Effector CD8-positive, alpha-beta T cell (primary cell): ENCODE measurements at places on chromosomes 11 and 22.

DNA sequence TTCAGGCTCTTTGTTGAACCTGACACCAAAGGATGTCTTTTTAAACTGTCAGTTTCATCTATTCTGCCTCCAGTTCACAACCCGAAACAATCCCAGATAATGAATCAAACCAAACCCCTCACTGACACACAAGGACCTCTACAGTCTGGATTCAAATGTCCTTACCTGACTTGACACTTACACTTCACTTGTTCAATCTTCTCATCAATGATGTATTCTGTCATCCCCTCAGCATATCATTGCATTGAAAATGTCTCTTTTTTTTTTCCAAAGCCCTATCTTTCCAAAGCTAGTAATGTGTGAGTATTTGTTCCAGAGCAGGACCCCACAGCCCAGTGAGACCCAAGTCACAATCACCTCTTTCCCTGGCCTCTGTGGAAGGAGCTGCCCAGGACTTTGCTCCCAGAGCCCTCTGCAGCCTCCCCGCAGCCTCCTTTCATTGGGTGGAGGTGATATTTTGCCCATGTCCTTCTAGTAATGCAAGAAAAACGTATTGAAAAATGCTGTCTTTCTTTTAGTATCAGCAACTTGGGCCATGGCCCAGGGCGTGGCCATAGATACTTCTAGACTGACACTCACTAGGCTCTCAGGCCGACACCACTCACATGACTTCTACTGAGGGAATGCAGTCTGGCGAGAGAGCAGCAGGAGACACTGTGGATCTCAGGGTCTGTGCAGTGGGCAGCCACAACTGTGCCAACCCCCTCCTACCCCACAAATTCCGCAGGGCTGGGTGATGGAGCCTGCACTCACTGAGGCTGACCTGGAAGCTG lies 18.2 kb downstream of the RFPL3 start:
- DNase-seq = no peak

DNA sequence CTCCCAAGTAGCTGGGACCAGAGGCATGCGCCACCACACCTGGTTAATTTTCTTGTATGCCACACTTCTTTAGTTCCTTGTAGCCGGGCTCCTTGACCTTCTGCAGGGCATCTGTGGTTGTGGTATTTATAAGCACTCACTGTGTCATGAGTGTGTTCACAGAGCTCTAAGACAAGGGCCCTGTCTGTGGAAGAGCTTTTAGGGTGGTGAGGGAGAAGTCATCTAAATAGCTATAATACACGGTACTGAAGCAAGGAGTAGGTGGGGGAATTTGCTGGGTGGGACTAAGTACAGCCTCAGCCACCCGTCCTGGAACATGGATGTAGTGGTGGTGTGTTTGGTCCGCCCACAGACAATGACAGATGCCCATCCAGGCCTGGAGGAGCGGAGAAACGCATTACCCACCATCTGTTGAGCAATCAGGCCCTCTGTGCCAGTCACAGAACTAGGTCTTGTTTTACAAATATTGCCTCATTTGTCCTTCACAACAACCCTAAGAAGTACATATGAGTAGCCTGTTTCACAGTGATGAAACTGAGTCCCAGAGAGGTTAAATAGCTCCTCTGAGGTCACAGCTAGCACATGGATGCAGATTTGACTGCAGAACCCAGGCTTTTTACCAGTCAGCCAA lies 10.1 kb downstream of the ACO2 start:
- no peak for DNase-seq

DNA sequence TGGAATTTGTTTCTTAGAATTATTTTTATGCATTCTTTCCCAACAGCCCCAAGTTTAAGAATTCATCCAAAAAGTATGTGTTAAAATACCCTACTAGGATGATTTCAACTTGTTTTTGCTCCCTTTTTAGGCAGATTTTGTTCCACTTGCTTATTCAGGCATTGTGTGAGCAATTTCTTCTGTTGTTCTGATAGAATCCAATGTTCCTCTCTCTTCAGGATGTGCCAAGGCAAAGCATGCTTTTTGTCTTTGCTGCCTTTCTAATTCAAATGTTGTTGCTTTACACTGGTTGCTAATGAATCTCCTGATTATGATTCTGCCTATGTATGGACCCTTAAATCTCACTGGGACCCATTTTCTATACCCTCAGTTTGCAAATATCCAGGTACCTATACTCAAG lies 131.2 kb upstream of the ARHGAP42 start:
- DNase-seq = no peak

GRCh38 chr11:59261150-59261549 lies 48.4 kb upstream of the MPEG1 start:
- DNase-seq = no peak

DNA sequence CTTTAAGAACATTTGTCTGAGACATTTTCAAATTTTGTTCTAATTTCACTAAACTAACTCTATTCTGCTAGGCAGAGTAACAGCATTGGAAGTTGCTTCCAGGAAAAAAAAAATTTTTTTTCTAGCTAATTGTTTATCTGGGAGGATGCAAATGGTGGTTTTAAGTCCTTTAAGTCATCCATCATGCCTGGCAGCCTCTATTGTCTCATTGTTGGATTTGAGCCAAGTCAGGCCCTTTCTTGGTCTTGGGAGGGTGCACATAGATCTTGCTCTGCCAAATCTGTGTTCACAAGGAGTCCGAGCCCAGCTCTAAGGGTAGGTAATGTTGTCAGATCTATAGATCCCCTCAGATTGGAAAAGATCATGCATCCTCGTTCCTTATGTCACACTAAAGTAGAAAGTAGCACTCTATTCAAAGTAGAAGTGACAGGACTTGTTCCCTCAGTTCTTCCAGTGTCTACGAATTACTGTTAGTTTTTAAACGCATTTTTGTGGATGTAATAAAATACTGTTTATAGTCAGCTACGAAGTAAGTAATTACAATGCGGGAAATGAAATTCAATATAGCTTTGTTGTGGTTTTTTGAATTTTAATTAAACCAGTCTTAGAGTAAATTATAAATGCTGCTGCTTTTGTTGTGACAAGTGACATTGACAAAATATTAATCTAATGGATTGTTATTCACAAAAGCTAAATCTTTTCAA lies 166.0 kb upstream of the RASSF10 start:
- no peak for DNase-seq

- DNase-seq = no peak
These were observed 42.3 kb downstream of the C11orf91 start for GRCh38 chr11:33658195-33658900.

GRCh38 chr11:76276781-76277155 lies 70.5 kb upstream of the WNT11 start:
- DNase-seq = no peak

GRCh38 chr22:40504285-40505249 lies 132.0 kb downstream of the MRTFA start:
- DNase-seq = no peak

DNA sequence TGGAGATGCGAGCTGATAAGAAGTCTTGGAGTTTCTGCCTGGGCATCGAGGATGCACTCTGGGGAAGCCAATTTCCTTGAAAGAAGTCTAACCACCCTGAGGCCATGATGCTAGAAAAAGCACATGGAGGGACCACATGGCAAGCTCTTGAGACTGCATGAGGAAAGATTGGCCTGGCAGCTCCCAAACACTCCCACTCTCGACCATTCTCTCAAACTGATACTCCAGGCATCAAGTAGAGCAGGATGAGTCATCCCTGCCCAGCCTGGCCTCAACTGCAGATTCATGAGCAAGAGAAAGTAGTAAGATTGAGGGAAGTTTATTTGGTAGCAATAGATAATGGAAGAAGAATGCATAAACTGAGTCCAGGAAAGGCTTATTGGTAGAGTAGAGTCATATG lies 194.3 kb downstream of the KIF18A start:
- no peak for DNase-seq

DNA sequence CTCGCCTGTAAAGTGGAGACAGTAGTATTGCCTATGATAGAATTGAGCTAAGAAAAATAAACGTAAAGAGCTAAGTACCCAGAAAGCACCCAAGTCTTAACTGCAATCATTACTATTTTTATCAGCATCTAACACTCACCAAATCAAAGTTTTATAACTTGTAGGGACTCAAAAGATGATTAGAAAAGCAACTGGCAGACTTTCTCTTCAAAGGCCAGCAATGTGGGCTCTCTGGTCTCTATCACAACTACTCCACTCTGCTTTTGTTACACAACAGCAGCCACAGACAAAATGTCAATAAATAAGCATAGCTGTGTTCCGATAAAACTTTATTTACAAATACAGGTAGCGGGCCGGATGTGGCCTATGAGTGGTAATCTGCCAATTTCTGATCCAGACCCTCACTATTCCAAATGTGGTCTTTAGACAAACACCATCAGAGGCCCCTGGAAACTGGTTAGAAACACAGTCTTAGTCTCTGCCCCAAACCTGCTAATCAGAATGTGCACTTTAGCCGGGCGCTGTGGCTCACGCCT lies 8.2 kb downstream of the TPST2 start:
- DNase-seq = no peak

- DNase-seq = peak; percentile 73
These were observed 2.0 kb downstream of the HEPN1 start for GRCh38 chr11:124920870-124921609.

- DNase-seq = no peak
These were observed 137.5 kb upstream of the HSD17B12 start for GRCh38 chr11:43542750-43543712.

- DNase-seq = peak; percentile 64
These were observed 3.9 kb downstream of the UCP3 start for GRCh38 chr11:74004759-74005615.

- no peak for DNase-seq
These were observed 1.5 kb downstream of the CLCF1 start for GRCh38 chr11:67371911-67372320.

GRCh38 chr22:37202001-37202555 lies 10.2 kb downstream of the SSTR3 start:
- DNase-seq = no peak

DNA sequence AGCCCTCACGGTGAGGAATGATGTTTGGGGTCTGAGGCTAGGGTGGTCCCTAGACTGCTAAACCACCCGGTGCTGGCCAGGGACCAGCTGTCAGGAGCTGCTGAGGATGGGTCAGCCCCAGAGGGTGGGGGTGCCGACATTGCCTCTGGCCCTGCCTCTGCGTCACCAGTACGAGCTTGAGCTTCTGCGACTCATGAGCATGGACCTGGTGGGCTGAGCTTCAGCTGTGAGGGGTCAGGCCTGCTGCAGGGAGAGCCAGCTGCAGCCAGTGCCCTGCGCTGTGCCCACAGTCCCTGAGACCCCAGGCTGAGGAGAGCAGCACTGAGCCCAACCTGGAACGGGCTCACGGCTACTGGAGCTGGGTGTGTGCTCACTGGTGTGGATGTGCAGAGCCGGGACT lies 7.0 kb downstream of the DERL3 start:
- DNase-seq = no peak

DNA sequence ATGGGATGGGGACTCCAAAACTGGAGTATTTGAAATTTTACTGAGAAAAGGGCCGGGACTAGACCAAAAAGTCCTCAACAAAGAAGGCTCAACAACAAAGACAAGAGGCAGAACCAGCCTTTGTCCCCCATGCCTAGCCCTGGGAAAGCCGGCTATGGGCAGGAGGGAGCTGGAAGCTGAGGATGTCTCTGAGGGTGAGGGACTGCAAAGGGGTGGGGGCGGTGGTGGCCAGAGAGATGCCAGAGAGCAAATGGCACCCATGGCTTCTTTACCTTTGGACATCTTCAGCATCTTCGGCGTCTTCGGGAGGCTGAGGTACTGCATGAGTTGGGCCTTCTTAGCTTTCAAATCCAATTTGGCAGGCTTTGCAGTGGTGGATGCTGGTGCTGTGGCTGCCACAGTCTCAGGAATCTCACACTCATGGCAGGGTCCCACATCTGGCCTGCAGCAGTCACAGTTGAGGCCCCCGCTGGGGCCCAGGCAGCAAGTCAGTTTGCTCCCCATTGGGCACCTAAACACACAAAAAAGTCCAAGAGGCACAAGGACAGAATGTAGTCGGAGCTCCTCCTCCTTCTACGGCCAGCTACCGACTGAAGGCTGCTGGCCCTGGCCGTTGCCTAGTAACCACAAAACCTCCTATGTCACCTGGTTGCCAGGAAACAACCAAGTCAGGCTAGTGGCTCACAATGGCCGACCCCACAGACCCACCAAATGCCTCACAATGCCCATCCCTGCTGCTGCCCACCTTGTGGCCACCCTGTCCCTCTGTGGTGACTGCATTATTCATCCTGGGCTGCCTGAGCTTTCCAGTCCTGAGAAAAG lies at the start of gene C22orf42:
Gene C22orf42, minus strand, starts transcription at position 592 of the 822 bp plus-strand sequence. Its CDS starts 88 bp downstream, at position 504.
- no peak for DNase-seq

DNA sequence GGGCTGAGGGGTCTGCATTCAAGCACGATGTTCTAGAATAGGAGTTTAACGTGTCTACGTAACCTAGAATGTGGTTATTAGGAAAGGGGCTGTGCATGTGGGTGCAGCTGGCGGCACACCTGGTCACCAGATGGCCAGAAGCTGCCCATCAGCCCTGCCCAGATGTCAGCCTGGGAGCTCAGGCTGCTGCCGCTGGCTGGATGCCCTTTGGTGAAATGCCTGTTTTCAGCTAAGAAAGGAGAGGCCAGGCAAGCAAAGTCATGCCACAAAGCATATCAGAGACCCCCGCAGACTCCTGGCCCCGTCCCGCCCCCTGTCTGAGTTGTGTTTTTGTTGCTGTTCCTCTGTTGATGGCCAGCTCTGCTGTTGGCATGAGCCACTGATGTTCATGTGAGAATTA lies 11.3 kb upstream of the ADORA2A start:
- DNase-seq = no peak

- no peak for DNase-seq
These were observed 31.1 kb upstream of the LYVE1 start for GRCh38 chr11:10599388-10600175.

DNA sequence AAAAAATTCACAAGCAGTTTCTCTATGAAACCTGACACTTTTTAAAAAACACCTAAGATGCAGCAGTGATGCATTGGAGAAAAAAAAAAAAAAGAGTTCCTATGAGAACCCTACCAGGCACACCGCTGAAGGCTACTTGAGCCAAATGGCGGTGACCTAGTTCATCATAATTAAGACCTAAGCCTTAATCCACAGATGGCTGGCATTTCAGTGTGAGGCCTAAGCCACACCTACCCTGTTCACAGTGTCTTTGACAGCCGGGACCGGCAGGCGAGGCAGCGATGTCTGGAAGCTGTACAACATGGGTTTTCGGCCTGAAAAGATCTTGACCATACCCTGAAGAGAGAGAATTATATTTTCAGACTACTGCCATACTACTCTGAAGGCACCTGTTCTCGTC lies 38.0 kb downstream of the CPT1A start:
- DNase-seq = no peak

- DNase-seq = peak; percentile 41
These were observed 13.1 kb upstream of the RPS19BP1 start for GRCh38 chr22:39545386-39546365.

GRCh38 chr11:45475173-45475572 lies 189.0 kb upstream of the SYT13 start:
- no peak for DNase-seq

DNA sequence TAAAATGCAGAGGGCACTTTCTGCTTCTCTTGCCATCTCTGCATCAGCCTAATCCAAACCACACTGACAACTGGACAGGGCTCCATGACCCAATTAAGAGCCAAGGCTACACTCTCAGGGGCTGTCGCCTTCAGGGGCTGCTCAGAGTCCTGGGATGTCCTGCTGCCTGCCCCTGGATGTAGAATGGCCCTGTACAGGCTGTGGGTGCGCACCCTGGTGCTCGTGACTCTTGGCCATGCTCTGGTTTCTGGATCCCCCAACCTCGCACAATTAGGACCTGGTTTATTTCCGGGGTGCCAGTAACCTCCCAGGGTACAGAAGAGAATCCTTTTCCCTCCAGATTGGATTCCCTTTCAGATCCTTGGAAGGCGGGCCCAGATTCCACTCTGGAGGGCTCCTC lies 11.3 kb downstream of the IFT27 start:
- no peak for DNase-seq

GRCh38 chr11:13462311-13462900 lies 616 bp downstream of the BTBD10 start:
- DNase-seq = peak; percentile 59

- peak; percentile 90 for DNase-seq
These were observed 1.4 kb downstream of the PNPLA2 start for GRCh38 chr11:819943-820649.
